ENCODE measurements at places on chromosomes 4 and X.
A peak's percentile ranks its signal among the peaks of the same experiment; 100 is the strongest.

DNA sequence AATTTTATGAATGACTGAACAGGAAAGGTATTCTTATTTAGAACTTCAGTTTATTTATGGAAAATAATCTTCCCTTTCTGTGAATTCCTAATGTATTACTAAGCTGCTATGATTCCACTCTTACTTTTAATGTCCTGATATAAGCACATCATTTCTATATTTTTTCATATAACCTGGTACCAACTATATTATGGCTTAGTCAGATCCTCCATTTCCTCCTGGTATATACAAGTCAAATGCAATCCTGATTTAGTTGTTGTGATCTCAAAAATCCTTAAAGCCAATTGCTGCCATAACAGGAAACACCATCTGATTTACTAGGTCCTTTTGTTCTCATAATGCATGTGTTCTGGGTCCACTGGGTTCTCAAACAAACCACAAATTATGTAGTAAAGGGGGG, 26.8 kb downstream of the TRMT2B start:
- no peak for DNase-seq

DNA sequence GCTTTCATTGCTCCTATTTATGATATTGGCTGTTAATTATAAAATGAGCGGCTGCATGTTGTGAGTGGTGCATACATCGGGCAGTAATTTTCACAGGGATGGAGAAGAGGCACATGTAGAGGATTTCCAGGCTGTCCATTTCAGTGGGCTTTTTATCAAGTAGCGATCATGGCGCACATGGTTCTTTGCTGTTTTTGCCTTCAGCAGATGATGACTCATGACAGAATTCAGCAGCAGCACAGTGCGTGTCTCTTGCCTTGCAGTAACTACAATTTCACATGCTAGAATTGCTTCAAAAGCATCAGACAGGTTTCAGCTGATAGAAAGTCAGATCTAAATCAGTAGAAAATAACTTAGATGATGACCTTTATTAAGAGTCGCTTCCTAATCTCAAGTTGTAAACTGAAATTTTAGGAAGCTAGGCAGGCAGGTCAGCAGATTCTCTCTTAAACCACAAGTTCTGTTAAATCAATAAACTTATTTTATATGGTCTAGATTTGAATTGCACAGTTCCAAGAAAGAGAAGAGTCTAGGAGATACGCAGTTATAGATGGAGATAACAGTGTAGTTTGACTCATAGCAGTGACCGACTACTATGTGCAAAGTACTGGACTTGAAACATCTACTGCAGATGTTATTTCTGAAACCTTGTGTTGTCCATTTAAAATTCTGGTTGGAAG, 35.8 kb downstream of the LRP2BP start:
- no peak for DNase-seq

DNA sequence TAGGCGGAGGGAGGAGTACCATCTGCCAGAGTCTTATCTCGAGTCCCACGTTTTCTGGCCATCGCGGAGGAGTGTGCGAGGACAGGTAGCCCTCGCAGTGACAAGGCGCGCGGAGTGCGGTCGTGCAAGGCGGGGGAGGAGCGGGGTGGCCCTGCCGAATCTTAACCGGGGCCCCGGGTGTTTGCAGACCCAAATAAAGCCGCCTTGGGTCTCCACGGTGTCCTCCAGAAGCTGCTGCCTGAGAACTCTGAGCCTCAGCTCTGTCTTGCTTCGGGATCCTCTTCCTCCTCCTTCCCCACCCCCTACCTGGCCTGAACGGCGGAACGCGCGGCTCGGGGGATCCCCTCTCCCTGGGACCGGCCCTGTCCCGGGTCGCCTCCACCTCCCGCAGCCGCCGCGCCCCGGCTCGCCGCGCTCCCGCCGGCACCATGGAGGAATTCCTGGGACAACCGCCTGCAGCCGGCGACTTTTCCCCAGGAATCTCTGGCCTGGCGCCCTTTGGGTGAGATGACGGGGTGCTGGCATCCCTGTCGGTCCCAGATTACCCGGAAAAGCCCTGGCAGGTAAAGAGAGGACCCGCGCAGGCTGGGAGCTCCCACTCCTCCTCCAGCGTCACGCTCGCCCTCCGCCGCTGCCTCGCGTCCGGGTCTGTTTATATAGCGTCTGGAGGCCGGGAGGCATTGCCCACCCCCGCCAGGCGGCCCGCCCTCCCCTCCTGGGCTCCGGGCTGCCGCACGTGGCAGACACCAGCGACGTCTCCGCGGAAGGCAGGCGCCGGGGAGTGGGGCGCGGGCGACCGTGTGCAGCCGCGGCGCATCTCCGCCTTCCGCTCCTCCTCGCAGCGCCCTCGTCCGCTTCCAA, at the start of gene GALNTL6:
GALNTL6 (plus strand) TSS at position 740 of the 861 bp plus-strand sequence.
- DNase-seq = peak; percentile 21

DNA sequence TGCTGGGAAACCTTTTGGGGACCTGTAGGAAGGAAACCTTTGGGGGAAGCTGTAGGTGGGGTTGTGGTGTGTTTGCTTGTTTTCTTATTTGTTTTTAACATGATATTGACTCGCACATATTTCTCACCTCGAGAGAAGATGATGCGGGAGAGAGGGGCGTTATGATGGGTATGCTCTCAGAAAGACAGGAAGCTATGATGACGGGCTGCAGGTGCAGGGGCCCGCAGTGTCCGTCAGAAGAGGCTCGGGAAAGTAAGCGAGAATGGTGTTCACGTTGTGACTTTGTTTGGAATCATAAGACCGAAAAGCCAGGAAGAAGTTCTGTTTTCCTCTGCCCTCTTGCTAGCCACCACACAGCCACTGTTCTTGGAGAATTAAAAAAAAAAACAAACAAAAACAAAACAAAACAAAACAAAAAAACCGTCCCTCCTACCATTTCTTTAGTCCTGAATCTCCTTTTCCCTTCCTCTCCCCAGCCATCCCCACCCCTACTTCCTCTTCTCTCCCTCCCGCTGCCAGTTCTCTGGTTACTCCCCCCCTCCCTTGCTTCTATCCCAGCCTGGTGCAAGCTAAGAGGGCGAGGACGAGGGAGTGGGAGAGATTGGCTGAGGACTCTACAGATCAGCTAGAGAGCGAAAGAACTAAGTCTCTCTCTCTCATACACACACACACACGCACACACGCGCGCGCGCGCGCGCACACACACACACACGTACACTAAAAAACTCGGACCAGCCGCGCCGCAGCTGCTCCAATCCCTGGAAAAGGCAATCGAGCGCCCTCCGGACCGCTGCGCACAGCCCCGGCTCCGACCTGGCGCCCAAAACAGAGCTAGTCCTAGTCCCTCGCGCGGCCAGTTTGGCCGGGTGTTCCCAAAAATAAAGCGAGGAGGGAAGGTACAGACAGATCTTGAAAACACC, at the start of gene BMP3:
BMP3 (plus strand) TSS at position 648 of the 920 bp plus-strand sequence. CDS start 577 bp downstream, outside the sequence.
- peak; percentile 64 for DNase-seq

- no peak for DNase-seq
Observed at GRCh38 chrX:12779534-12779933, 11.7 kb upstream of the PRPS2 start.

- DNase-seq = no peak
Observed at GRCh38 chr4:14596437-14596836, 405.8 kb upstream of the CPEB2 start.

GRCh38 chrX:53088136-53088974, 5.6 kb upstream of the KANTR start:
- peak; percentile 69 for DNase-seq

DNA sequence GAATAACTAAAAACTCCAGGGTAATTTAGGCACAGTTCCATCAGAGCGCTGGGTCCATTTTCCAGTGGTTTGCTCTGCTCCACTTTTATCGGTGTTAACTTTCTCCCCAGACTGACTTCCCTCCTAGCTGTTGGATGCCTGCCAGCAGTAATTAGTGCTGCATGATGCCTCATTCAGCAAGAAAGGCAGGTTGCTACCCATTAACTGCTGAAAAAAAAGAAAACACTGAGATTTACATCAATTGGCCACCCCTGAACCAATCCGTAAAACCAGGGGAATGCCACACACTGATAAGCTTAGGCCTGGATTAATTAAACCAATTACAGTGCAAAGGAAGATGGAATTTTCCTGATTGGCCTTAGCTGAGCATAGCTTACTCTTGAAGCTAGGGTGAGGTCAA, 182.4 kb upstream of the CXXC4 start:
- peak; percentile 2 for DNase-seq

DNA sequence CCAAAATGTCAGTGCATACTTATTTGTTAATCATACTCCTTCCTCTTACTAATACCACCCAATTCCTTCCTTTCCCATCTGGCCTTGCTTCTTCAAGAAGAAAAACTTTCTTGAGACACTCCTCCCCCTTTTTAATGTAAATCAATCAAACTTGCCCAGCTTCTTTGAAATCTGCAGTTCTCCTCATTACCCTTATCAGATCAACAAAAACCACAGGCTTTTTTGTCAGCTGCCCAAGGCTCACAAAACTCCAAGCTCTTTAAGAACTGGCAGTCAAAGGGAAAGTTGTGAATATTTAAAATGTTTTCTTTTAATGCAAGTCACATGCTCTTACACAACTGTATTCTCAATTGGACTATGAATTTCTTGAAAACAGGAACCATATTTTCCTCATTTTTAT, 11.3 kb upstream of the MYOZ2 start:
- no peak for DNase-seq

All from muscle of arm (tissue), 14 donors.